CD4-positive, alpha-beta T cell treated with Interleukin-6 at 100 ng/mL for 8 hours (primary cell): ENCODE measurements at places on chromosomes 11 and 22.

DNA sequence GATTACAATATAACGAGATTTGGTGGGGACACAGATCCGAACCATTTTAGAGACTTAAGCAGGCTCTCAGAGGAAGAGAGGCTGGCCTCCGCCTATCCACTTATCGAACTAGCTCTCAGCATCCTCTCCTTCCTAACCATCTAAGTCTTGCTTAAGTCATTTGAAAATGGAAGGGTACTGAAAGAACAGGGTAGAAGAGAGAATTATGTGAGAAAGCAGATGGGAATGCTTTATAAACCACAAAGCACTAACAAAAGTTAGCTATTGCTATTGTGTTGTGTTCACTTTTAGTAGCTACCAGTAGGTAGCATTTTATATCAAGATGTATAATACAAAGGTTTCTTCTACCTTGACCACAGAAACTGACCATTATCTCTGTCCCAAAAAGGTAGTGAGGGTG is 153.4 kb upstream of the CADM1 start:
- DNase-seq = no peak

DNA sequence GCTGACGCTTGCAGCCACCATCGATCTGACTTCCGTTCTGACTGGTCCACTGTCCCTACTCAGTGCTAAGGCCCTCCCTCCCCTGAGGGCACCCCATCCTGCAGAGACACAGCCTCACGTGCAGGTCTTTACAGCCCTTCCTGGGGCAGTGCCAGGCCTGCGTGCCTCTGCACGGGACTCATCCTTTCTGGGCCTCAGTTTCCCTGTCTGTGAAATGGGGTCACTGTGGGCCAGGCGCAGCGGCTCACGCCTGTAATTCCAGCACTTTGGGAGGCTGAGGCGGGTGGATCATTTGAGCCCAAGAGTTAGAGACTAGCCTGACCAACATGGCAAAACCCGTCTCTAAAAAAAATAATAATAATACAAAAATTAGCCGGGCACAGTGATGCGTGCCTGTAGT is 17.8 kb upstream of the PARVG start:
- DNase-seq = no peak

DNA sequence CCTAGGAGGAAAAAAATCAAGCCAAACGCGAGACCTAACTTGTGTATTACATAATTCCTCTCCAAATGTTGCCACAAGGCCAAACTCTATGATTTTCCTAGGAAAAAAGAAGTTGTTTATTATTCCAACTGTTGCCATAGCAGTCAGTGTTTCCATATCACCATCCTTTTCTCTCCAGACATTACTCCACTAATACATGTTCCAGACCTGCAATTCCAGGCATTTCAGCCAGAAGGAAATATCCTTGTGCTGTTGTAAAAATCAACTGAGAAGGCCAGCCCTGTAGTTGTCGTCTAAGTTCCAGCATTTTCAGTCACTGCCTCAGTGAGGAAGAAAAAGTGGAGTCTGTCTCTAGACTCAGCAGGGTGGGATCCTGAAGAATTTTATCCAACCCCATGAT is 33.1 kb upstream of the PAMR1 start:
- DNase-seq = no peak

GRCh38 chr11:11170352-11171084 is 182.5 kb downstream of the CSNK2A3 start:
- no peak for DNase-seq

GRCh38 chr11:78808923-78809322 is 234.3 kb upstream of the NARS2 start:
- no peak for DNase-seq

GRCh38 chr22:37894939-37895670 is 11.0 kb upstream of the MICALL1 start:
- DNase-seq = no peak

GRCh38 chr22:46560696-46561295 is 23.4 kb upstream of the CELSR1 start:
- no peak for DNase-seq

DNA sequence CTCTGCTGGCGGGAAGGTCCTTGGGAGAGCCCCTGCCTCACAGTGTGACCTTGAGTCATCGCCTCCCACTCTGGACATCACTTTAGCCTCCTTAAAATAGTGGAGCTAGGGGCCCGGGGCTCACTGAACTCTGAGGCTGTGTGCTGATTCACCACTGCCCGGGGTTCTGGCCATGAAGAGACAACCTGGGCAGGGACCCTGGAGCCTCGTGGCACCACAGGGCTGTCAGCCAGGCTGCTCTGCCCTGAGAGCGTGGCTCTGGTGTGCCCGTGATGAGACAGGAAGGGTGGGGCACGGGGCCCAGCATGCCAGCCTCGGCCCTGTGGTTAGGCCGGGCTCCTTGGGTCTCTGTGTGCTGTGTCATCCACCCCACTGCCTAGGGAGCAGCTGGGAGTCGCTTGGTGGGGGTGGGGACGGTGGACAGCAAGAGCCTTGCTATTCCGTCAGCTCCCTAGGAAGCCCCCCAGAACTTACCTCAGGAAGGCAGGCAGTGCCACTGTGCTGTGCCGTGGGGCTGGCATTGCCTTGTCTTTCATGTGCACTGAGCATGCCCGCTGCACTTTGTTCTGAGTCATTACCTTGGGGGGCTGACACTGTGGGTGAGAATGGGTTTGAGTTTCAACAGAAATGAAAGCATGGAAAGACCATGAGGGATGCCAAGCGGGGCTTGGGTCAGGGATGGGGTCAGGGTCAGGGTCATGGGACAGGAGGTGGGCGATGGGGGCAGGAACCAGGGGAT is 31.7 kb downstream of the TPCN2 start:
- peak; percentile 33 for DNase-seq

- DNase-seq = no peak
Observed at GRCh38 chr11:10514202-10514601, 26.8 kb downstream of the RNF141 start.

- no peak for DNase-seq
Observed at GRCh38 chr11:2294926-2295290, 6.8 kb downstream of the C11orf21 start.

DNA sequence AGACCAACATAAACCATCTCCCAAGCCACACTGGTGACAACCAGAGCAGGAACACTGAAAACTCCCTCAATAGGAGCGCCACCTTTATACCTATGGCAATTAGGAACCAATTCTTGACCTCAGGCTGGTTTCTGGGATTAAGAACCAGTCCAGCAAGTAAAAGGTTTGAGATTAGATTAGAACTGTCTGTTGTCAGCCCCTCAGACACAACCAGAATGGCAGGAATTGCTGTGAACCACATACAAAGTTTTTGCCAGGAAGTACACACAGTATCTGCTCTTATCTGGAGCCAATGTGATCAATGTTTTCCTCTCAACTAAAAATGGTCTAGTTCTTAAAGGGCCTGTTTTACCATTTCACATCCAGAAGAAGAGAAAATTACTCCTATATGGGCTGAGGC is 55.2 kb downstream of the RBFOX2 start:
- no peak for DNase-seq

DNA sequence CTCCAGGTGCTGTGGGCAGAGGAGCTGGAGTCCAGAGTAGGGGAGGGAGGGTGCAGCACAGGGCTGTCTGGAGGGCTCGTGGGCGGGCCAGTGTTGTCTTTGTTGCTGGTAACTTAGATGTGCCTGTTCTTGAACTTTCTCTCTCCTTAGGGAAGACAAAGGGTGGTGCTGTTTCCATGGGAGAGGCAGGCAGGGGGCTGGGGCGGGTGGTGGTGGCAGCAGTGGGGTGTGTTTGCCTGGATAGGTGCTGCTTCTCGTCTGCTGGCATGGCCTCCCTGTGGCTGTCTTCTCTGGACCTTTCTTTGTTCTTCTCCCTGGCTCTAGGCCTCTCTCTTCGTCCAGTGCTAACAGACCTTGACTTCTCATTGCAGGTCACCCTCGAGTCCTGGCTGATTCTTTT is 8.5 kb downstream of the SIDT2 start:
- no peak for DNase-seq

- no peak for DNase-seq
Observed at GRCh38 chr11:85946221-85946620, 91.0 kb downstream of the CCDC83 start.

DNA sequence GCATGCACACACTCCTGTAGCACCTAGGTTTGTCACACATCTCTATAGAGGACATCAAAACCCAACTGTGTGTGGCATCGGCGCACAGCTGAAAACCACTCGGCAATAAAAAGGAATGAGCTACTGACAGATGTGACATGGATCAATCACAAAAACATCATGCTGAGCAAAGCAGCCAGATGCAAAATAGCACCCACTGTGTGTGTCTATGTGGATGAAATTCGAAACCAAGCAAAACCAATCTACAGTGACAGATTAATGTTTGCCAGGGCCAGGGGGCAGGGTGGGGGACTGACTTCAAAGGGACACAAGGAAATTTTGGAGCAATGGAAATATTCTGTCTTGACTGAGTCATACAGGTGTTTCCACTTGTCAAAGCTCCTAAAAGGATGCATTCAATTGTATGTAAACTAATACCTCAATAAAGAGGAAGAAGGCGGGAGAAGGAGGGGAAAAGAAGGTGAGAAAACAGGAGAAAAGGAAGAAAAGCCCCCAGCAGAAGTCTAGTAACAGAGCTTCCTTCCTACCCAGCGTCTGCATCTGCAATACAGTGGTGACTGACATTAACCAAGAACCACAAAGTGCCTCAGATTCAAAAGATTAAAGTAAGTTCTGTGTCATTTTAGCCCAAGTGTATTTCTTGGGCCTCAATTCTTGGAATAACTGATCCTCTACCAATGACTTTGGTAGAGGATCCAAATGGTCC is 49.8 kb downstream of the PACSIN2 start:
- DNase-seq = no peak

DNA sequence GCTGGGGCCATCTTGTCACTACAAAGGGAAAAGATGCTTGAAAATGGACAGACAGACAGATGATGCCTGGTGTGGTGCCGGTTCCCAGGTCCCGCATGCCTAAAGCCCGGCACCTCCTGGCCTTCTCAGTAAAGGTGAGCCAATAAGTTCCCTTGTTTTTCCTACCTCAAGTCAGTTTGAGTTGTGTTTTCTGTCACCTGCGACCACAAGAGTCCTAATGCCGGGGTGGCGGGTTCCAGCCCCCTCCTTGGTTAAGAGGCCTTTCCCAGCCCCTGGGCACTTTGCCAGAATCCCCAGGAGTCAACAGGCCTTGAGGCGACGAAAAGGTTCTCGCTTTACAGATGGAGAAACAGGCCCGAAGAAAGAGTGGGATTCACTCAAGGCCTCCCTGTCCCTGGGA is 9.0 kb downstream of the FGF19 start:
- no peak for DNase-seq

GRCh38 chr11:33476945-33477606 is 219.9 kb downstream of the HIPK3 start:
- no peak for DNase-seq

DNA sequence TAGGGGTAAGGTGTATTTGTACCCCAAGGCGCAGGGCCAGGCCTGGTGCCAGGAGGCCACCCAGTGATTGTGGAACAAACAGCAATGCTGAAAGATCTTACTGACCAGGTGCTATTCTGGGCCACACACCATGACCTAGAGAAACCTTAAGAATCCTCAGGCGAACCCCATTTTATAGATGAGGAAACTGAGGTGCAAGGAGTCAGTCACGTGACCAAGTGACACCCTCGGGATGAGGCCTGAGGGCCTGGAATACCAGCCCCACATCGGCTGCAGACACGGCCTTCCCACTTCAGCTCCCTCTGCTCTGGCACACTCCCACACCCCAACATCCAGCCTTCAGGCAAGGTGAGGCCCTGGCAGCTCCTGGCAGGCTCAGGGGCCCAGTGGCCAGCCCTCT is 13.1 kb downstream of the CABP7 start:
- no peak for DNase-seq

DNA sequence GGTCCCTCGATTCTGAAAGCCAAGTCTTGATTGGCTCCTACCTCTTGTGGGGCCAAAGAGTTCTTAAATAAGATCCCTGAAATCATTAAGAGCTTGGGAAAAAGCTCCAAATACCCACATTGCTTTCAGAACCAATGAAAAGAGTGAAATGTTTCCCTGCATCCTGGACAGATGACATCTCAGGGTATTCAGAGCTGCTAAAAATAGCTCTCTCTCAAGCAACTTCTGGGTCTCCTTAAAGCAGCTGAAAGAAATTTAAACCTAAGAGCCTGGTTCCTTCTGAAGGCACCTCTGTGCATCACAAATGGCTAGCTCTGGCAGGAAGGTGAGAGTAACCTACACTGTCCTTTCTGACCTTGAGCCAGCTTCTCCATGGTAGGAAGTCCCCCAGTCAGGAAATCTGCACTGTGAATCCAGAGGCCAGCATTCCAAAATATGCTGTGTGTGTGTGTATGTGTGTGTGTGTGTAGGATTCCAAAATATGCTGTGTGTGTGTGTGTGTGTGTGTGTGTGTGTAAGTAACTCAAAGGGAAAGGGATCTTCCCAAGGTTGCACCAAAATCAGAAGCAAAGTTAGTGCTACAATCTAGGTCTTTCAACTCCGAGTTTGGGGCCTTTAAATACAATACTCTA is 50.1 kb downstream of the RELT start:
- DNase-seq = no peak

DNA sequence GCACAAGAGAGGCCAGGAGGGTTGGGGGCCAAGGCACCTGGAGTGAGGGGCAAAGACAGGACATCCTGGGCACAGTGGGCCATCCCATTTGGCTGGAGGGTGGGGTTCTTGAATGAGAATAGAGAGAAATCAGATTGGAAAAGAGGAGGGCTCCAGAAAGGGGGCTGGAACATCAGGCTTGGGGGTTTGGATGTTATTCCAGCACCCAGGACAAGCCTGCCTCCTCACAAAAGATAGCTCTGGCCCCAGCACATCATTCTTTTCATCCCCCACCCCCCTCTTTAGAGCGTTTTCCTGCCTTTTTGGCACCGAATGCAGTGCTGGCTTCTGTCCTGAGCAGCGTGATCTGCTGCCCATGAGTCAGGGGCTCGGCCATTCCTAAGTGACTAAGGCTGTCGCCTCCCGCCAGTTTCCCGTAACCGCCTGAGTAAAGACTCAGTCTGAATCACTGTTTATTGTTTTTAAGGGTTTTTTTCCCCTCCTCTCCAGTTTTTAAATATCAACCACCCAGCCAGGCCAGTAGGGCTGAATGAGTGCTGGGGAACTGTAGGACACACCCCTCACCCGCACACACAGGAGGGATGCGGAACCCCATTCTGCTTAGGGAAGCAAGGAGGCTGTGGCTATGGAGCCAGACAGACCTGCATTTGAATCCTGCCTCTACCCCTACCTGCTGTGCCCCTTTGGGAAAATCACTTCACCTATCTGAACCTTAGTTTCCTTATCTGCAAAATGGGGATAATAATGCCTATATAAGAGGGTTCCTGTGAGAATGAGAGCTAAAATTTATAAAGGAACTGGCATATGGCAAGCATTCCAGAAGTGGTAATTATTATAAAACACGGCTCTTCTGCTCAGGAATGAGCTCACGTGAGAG is 32.4 kb upstream of the NAV2 start:
- DNase-seq = no peak

DNA sequence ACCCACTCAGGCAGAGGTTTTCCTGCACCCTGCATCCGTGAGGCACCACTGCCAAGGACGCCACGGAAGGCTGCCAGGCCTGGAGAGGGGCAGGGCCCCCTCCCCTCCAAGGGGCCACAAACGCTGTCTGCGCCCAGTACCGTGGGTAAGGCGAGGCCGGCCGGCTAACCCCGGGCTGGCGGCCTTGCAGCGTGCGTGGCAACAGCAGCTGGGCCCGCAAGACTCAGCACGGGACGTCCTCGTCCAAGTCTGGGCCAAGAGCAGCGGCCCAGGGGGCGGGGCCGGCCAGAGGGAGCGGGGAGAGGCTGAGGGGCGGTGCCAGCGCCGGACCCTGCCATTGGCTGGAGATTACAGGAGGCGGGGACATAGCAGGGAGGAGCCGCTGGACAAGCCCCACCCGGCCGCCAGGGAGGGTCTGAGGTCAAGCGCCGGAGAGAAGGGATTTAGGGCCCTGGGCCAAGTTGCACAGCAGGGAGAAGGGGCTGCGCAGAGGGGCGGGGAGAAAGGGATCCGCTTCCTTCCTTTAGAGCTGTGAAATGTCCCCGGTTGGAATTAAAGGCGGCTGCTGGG is 16.0 kb downstream of the SLC43A1 start:
- DNase-seq = no peak
